ENCODE measurements at places on chromosomes 2 and 18.
A peak's percentile ranks its signal among the peaks of the same experiment; 100 is the strongest.

GRCh38 chr2:218095853-218096252, 26.8 kb downstream of the RUFY4 start:
- no peak for DNase-seq

DNA sequence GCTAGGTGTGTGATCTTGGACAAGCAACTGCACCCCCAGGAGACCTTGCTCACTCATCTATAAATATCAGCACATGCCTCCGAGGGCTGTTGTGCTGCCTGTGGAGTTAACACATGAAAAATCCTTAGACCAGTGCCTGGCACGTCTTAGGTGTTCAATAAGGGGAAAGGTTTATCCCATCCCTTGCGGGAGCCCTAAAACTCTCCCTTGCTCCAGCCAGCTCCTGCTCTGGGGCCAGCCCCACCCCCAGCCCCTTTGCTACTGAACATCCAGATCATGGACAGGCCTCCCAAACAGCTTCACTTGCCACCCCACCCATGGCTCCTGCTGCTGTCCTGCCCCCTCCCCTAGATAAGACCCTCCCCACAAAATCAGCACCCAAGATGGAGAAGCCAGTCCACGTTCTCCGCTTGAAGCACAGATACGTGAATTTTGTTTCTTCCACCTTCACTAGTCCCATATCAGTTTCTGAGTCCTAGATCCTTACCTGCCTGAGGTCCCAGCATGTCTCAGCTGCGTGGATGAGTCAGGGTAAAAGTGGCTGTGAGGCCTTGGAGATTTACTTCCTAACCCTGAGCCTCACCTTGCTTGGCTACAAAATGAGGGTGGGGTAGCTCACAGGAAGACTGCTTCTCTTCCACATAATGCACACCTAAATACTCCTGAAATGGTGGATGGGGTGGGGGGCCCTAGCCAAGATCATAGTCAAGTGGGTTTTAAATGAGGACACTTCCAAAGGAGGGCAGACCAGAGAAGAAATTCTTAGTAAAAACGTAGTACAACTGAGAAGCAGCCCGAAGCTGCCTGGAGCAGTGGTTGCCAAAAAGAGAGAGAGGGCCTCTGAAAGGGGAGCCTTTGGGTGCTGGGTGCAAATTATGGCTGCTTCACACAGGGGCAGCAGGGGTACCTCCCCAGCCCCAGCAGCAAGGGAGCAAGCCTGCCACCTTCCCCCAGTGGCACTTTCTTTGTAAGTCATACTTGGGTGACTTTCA, 40.4 kb downstream of the C1QL2 start:
- no peak for DNase-seq

GRCh38 chr2:52115750-52116149, 1083.8 kb upstream of the NRXN1 start:
- DNase-seq: no peak

- DNase-seq: no peak
These were observed 85.0 kb downstream of the VSNL1 start for GRCh38 chr2:17625446-17625845.

GRCh38 chr2:96537734-96538486, 1.4 kb downstream of the ARID5A start:
- peak; percentile 66 for DNase-seq

GRCh38 chr2:196851088-196851487, 41.9 kb upstream of the C2orf66 start:
- DNase-seq: no peak

GRCh38 chr2:74876081-74876886, 42.4 kb downstream of the HK2 start:
- peak; percentile 51 for DNase-seq

- DNase-seq: no peak
These were observed 49.5 kb downstream of the TGIF1 start for GRCh38 chr18:3499501-3499900.

DNA sequence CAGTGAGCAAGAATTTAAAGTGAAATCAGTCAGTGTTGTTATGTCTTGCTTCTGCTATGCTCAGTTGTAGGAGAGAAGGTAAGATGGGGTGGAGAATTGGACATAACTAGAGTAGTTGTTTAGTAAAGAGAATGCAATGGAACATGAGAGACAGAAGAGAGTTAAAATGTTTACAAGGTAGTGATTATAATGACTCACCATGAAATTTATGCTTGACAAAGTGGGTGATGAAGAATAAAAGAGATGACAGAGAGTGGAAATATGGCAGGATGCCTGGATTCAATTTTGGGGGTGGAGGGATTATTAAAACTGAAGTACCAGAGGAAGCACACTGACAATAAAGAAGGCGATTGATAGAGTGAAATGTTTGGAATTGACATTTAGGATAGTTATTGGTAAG, 10.6 kb downstream of the SCG2 start:
- DNase-seq: no peak

- DNase-seq: peak; percentile 22
These were observed 2.8 kb downstream of the ZFP36L2 start for GRCh38 chr2:43223521-43224001.

DNA sequence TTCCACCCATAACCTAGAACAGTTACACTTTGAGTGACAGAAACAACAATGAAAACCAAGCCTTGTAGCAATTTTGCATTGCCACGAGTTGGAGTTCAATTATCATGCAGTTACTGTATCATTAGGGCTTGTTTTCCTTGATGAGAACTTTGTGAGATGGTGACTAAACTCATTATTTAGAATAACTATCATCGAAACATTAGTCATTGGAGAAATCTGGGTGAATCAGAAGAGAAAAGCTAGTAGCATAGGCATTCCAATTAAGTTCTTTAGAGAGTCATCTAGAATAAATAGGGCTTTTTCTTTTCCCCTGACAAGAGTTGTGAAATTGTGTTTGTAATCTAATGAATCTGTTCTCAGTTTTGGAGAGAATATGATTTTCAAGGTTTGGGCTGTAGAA, 122.8 kb upstream of the DOCK10 start:
- DNase-seq: no peak

GRCh38 chr2:3692375-3692774, 11.0 kb upstream of the DCDC2C start:
- DNase-seq: no peak

DNA sequence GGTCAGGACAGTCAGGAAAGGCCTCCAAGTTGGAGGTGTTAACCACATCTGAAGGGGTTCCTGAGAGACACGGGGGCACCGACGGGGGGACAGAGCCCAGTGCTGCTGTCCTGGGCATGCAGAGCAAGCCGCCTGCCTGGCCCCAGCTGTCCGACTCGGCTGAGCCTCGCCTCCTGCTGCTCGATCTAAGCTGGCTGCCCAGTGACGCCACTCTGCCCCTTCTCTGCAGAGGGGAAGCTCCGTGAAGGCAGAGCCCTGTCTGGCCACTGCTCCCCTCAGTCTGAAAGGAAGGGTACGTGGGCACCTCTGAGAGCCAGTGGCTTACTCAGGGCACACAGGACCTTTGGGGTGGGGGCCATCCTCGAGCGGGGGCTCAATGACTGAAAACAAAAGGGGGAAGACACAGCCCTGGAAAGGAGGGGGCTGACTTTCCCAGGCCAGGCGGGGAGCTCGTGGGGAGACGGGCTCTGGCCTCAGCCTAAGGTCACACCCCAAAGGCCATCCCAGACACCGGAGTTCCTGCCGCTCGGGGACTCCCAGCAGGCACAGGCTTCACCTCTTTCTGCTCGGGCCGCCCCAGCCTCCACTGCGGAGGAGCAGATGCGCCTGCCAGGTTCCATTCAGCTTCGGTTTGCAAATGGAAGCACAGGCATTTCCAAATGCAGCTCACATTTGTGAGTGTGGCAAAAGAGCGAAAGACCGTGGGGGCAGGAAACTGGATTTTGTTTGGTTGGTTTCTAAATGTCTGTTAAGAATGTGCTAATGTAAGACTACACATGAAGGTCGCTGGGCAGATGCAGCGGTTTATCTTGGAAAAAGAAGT, 136.9 kb downstream of the HDAC4 start:
- DNase-seq: no peak

GRCh38 chr2:235533616-235534385, 40.0 kb downstream of the AGAP1 start:
- no peak for DNase-seq

- no peak for DNase-seq
These were observed 67.7 kb downstream of the FRZB start for GRCh38 chr2:182798736-182799135.

GRCh38 chr2:39370101-39370500, 67.0 kb downstream of the MAP4K3 start:
- no peak for DNase-seq

GRCh38 chr2:236986524-236987330, 99.0 kb upstream of the COPS8 start:
- no peak for DNase-seq

DNA sequence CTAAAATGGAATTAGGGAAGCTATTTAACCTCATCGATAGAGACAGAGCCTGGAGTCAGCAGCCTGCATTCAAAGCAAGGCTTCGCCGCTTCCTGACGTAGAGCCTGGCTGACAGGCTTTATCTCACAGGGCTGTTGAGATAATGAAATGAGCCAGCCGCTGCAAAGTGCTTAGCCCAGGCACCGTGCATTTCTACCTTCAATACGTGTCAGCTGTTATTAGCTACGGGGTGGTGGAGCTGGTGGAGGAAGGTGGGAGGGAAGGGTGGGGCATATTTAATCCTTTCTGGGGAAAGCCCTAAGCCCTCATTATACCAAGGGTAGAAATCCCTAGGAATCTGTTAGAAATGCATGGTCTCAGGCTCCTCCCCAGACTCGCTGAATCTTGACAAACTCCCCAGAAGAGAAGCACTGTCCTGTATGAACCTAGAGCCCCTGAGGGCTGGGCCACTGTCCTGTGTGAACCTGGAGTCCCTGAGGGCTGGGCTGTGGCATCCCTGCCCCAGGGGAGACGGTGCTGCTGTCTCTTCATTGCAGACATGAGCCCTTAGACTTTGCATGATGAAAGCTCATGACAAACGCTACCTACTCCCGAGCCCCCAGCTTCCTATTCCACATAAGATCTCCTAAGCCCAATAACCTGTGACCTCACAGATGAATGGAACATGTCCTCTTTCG, 72.4 kb downstream of the ALPK2 start:
- DNase-seq: no peak

DNA sequence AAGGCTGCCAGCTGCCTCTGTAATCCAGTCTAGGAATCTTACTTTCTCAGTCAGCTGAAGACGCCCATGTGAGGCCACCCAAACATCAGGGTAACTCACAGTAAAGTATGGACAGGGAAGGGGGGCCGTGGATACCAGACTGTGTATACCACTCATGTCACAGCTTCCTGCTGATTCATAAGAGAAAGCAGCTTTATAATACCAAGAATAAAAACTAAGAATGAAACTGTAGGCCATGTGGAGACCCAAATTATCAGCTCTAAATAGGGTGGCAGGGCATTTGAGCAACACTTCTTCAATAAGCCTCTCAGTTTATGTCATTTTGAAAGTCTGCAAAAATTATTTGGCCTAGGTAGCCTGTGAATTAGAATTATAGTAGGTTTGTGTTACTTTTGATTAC, 115.0 kb upstream of the CDCA7 start:
- DNase-seq: peak; percentile 39

GRCh38 chr2:167187049-167187727, 298.9 kb downstream of the XIRP2 start:
- no peak for DNase-seq

DNA sequence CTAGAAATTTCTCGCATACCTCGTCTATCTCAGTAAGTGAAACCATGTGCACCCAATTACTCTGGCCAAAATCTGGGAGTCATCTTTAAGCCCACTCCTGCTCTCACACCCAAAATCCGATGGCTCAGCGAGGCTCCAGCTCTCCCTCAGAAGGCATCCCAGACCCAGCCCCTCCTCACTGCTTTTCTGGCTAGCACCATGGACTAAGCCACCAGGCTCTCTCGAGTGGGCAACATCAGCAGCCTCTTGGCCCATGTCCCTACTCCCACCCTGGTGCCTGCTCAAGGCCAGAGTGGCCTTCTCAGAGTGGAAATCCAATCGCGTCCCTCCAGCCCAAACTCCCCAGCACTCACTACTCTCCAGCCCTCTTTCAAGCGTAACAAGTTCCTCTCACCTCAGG, 27.2 kb downstream of the TNS1 start:
- no peak for DNase-seq

- no peak for DNase-seq
These were observed 188.1 kb upstream of the ETAA1 start for GRCh38 chr2:67208887-67209500.

DNA sequence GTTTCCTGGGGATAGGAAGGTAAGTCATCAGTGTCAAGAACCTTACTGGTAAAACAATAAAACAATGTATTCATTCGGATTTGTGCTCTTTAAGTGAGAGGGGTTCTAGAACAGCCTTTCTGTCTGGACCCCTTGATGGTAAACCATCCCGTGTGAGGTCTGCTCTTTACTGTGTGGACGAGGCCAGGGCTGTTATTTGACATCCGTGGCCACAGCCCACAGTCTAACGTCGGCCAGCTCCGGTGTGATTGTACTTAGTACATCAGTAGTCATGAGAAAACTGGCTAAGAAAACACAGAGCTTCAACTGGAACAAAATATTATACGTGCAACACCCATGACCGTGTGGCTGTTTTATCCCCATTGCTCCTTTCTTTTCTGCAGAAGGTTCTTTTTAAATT, 62.0 kb downstream of the SLC35F5 start:
- no peak for DNase-seq

- DNase-seq: no peak
These were observed 84.9 kb downstream of the ICOS start for GRCh38 chr2:204021290-204022081.

DNA sequence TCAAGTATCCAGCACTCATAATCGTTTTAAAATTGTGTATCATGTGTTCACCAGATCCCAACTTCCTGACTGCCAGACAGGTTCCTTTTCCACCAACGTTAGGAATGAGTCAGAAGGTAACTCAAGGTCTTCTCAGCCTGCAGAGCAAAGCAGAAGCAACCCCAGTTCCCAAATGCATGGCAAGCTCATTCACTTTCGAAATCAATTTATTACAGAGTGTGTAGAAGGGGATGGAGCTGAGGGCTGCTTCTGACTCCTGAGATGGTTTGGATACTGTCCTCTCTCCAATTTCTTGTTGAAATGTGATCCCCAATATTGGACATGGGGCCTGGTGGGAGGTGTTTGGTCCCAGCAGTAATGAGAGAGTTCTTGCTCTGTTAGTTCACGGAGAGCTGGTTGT, 114.5 kb downstream of the PIEZO2 start:
- no peak for DNase-seq

- DNase-seq: no peak
These were observed 49.3 kb downstream of the LYPD6B start for GRCh38 chr2:149087751-149088150.

GRCh38 chr2:158575051-158575635, 118.4 kb downstream of the PKP4 start:
- no peak for DNase-seq

- no peak for DNase-seq
These were observed 22.2 kb downstream of the SPAG16 start for GRCh38 chr2:213306316-213306942.

DNA sequence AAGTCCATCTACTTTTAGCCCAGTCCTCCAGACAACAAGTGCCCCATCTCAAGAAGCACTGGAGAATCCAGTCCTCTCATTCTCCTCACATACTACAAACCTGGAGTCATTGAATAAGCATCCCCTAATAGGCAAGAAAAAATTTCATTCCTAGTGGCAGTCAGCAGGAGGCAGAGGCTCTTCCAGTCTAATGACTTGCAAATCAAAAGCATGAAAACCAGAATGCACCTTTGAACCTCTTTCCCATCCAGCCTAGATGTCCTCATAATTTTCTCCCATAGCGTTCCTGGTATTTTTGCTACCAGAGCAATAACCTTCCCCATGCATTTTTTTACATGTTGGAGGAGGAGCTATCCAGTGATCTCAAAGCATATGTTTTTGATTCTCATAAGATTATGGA, 252.6 kb downstream of the TTC32 start:
- DNase-seq: no peak

GRCh38 chr2:29582062-29582461, 339.3 kb downstream of the ALK start:
- no peak for DNase-seq
